ENCODE measurements at places on chromosomes 16 and 17.

GRCh38 chr16:49617016-49617629 is 238.8 kb downstream of the ZNF423 start:
- no peak for DNase-seq

DNA sequence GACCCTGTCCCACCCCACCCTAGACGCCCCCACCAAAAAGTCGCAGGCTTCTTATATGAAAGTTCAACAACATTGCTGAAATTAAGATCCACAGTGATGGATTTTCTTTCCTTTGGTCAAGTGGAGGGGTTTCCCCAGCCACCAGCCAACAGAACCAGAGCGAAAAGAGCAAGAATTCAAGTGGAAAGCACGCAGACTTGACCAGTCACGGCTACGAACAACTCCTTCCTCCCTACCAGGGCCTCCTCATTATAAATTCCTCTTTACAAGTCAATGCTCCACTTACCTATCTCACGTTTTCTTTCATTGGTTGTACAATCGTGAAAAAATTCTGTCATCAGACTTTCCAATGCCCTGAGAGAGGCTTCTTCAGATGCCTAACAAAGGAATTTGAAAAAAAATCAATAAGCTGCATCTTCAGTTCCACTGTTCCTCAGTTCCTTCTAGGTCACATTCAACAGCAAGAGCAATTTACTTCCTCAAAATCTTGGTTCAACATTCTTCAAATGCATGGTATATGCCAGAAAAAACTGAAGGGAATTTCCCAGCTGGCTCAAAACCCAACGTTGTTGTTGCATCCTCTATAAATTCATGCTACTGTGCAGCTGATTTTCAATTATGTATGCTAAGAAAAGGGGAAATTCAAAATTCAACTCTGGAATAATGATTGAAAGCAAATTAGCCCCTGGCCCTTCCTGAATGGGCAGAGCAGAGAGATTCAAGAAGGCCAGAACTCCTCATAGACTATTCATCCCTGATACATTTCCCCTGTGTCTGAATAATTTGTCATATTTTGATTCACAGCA is 30.9 kb downstream of the XPO6 start:
- DNase-seq = no peak

GRCh38 chr16:75576384-75576811 is 10.2 kb downstream of the GABARAPL2 start:
- DNase-seq = no peak

- no peak for DNase-seq
Measured at GRCh38 chr16:17027488-17028129, 443.2 kb downstream of the XYLT1 start.

DNA sequence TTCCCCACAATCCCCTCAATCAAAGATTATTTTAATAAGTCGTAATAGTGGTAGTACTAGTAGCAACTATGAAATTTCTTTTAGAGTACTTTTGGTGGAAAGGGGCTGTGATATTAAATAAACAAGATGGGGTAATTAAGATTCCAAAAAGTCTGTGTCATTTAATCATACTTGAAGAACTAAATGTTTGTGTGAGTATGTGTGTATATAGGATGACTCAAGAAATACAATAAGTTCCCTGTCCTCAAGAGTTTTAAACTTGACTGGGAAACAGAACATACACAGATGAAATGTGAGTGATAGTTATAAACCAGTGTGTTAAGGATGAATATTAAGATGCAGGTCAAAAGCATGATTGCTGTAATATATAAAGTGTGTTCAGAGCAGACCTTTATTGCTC is 2.3 kb downstream of the ALDH3A2 start:
- DNase-seq = no peak

- no peak for DNase-seq
Measured at GRCh38 chr16:81081014-81081413, 4.0 kb upstream of the C16orf46 start.

DNA sequence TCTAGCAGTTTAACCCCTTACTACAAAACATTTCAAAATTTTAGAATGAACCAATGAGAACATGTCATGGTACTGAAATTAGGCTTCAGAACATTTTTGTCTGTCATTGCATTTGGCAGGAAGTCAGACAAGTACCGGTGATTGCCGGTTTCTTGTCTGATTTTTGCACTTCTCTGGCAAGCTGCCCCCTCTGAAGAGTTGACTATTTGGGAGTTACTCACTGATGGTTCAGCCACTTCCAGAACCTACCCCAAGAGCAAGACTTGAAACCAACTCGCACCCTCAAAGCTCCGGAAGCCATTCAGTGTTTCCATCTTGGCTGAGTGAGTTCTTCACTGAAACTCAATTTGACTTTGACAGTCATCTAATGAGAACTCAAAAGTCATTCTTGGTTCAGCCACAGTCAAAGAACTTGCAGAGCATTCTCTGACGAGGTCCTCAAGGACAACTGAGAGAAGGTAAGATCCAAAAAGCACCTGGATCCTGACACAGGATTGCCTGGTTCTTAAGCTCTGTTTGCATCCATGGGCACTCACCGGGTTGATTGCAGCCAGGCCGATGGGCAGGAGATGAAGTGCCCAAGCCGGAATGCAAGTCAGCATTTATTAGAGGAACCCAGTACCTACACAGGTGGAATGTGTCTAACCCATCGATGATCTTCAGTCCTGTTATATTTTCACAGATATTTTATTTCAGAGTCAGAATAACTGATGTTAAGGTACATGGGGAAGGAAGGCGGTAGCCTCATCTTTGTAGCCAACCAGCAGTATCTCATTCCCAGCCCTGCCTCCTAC is 93.6 kb downstream of the USP22 start:
- DNase-seq = no peak

DNA sequence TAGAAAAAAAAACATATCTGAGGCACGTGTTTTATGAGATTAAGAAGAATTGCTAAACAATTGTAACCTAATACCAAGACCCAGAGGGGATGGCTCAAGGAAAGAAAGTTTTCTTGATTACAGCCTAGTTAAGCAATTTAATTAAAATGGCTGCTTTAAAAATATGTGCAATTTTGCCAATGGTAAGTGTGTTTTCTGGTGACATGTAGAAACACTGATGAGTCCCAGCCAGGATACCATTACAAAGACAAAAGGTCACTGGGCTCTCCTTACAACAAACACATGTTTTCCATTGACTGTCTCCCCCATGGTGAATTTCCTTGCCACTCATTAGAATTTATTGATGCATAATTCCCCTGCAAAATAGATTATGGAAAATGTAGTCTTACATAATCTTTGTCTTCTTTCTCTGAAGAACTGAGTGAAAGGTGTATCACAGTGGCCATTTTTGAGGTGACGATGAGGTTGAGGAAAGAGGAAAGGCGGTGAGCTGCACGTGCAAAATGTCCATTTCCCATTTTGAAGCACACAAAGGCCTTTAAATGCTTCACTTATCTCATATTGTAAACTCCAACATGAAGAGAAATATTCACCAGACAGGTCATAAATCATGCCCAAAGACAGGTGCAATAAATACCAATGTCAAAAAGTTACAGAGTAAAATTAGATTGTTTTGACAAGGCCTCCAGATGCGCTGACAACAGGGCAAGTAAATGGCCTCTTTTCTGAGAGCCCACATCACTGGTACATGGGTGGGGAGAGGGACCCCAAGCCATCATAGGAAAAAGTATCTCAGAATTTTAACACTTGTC is 696.9 kb downstream of the KCNJ2 start:
- no peak for DNase-seq

- DNase-seq = no peak
Measured at GRCh38 chr16:3761375-3762106, 44.2 kb upstream of the TRAP1 start.

DNA sequence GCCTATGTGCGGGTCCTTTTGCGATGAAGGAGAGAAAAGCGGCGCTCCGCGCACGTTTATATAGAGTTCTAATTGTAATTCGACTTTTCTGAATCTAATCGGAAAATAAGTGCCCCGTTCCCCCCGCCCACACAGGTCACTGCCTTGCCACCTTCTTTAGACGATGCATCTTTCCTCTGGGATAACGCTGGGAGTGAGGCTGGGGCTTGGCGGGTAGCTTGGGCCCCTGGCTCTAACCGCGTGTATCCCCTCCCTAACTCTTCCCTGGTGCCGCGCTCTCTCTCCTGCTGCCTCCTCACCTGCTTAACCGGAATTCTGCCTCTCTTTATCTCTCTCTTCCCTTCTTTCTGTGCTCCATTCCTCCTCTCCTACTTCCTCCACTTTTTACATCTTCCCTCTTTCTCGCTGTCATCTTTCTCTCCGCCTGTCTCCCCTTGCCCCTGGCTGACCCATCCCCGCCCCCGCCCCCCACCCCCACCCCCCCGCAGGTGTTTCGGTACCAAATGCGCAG is 2.6 kb downstream of the LHX1 start:
- DNase-seq = no peak

DNA sequence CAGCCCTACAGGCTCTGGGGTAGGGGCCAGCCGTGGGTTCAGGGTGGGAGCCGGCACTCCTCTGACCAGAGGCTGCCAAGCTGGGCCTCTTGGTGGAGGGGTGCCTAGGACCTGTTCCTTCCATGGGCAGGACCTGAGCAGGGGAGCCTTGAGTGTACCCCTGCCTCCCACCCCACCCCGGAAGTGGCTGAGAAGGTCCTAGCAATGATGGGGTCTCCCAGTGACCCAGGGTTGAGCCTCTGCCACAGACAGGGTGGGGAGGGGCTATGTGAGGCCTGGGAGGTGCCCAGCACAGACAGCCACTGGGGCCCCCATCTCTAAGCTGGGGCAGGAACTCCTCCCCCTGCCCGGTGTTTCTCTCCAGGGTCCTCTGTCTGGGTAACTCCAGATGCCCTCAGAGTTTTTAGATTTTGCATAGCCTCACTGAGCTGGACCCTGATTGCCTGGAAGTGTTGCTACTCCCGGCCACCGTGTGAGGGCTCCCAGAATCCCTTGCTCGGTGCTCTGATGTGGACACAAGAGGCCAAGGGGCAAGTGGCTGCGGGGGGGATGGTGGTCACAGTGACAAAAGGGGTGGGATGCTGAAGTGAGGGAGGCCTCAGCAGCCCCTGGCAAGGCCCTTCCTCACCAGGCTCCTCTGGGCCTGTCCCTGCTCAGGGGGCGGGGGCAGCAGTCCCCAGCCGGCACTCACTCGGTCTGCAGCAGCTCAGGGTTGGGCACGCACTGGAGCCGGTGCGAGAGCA is 6.4 kb upstream of the MTSS2 start:
- DNase-seq = no peak

GRCh38 chr16:85699628-85700027 is 10.9 kb upstream of the GINS2 start:
- no peak for DNase-seq

GRCh38 chr17:31657876-31658275 is 201.2 kb downstream of the COPRS start:
- no peak for DNase-seq

- DNase-seq = no peak
Measured at GRCh38 chr16:82834151-82834815, 207.5 kb downstream of the CDH13 start.

DNA sequence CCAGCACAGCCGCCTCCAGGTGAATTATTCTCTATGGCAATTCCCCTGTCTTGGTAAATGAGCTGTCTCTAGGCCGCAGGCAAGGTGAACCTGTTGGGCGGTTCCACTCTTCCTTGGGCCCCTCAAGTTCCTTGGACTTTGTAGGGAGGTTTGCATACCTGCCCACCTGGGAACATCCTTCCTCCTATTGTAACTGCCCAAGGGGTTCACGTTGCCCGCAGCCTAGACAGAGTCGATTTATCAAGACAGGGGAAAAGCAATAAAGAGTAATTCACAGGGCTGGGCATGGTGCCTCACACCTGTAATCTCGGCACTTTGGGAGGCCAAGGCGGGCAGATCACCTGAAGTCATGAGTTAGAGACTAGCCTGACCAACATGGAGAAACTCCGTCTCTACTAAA is 122.5 kb downstream of the KCNJ18 start:
- no peak for DNase-seq

DNA sequence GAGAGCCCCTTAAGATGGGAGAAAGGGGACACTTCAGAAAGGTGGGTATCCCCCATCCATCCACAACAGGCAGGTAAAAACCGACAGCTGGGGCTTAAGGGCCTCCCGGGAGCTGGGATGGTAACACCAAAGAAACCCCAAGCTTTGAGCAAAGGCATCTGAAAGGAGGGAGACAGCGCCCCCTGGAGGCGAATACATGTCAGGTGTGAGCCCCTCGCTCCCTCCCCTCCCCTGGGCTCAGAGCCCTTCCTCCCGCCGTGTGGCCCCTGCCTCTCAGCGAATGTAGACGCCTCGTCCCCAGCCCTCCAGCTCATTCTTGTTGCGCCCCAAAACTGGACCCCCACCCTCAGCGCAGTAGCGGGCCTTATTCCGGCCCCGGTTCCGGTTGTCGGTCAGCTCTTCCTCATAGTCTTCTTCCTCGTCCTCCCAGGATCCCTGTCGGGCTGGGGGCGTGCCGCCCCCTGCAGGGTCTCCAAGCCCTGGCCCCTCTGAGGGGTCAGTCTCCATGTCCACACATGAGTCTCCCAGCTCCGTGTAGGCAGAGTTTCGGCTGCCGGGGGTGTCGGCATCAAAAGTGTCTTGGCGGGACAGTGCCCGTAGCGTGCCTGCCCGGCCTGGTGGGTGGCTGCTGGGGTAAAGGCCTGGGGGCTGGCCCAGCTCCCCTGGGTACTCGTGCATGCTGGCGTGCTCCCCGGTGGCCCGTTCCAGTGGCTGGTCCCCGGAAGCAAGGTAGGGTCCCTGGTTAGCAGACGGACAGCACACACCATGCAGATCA is 9.1 kb upstream of the ARL5C start:
- peak; percentile 87 for DNase-seq

DNA sequence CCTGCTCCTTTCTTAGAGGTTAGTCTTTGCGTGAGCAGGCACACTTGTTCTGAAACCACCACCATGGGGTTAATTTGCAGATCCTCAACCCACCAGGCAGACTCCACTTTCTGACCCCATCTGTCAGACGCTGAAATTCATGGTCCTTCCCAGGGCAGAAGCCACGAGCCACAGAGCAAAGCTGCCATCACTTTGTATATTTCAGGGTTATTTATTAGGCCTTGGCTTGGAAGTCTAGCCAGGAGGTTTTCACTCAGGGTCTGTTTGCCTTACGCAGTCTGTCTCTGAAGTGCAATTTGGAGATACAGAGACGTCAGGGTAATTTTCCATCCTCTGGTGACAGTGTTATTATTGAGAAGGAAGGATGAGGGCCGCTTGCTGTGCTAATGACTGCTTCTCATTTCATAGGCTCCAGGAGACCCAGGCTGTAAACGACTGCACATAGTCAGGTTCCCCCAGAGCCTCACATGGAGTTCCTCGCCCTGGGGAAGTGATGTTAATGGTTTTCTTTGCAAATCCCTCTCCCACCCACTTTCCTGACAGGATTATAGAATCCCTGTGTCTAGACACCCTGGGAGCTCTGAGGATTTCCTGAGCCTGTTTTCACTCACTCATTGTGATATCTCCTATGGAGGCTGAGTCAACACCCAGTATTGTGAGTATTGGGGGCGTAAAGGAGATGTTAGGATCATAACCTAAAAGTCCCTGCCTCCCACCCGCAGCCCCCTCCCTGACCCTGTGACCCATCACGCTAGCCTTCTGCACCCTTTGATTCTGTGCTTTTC is 269.0 kb downstream of the ABCC12 start:
- DNase-seq = no peak

DNA sequence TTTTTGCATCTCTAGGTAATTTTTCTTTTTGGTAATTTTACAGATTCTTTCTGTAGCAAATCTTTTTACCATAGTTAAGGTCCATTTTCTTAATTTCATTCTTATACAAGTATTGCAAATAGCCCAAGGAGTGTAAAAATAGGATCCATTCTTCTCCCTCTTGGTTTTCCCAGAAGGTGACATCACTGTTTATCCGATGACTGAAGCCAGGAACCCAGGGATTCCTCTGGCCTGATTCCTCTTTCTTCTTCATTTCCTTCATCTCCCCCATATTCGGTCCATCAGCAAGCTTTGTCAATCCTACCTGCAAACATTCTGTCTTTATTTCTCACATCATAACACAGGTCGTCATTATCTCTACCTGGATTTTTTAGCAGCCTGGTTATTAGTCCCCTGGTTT is 5.3 kb downstream of the RBBP6 start:
- no peak for DNase-seq

GRCh38 chr17:82985973-82986372 is 93.4 kb upstream of the METRNL start:
- no peak for DNase-seq

Data from neuronal stem cell (in vitro differentiated cells).